Lung (tissue), 17 donors: ENCODE measurements at places on chromosomes 7 and 10.

DNA sequence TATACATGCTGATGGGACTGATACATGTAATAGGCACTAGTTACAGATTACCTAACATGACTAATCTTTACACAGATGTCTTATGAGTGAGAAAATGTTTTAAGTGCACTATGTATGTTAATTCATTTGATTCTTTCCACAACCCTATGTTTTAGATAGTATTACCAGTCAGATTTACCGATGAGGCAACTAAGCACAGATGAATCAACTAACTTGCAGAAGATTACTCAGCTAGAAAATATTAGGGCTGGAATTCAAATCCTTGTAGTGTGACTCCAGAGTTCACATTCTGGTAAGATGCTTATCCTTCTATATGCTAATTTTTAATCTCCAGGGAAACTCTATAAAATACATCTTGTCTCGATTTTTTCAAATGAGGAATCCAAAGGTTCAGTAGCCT, 964.9 kb downstream of the REEP3 start:
- no peak for DNase-seq

DNA sequence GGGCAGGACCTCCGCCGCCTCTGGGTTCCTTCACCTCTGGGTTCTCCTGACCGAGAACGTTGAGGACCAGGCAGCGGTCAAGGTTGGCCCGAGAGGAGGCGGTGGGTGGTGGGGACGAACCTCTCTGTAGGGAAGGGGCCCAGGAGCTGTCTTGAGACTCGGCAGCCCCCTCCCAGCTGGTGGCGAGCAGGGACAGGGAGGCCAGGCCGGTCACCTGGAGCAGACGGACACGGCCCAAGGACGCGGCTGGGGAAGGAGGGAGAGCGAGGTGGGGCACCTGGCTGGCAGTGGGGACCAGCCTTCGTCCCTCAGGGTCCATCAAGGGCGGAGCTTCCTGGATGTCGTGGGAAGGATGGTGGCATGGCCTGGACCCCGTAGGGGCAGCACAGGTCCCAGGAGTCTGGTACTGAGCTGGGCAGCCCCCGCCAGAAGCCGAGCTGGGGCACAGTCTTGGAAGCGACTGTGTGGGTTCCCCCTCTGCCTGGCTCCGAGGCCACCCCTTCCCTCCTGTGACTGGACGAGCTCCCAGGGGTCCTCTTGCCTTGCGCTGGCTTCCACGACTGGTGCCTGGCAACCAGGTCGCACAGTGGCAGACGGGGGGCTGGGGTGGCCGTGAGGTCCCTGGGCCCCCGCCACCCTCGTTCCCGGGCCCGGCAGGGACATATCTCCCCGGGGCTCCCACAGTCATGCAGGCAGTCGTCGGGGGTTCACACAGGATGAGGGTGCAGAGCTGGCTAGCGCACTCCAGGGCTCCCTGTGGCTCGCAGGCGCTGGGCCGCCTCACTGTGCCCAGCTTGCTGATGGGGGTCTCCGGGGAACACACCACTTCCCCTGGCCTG, 89.9 kb downstream of the DNAJB6 start:
- DNase-seq = no peak

GRCh38 chr7:78407031-78407430, 608.5 kb downstream of the PHTF2 start:
- DNase-seq = no peak

- DNase-seq = no peak
Observed at GRCh38 chr10:132539431-132539839, 1.8 kb downstream of the INPP5A start.

- no peak for DNase-seq
Observed at GRCh38 chr7:80259-81067, 111.9 kb upstream of the FAM20C start.
